ENCODE measurements at places on chromosomes 2 and 18.

GRCh38 chr2:211162911-211163310, 606.5 kb downstream of the CPS1 start:
- DNase-seq, result no peak

DNA sequence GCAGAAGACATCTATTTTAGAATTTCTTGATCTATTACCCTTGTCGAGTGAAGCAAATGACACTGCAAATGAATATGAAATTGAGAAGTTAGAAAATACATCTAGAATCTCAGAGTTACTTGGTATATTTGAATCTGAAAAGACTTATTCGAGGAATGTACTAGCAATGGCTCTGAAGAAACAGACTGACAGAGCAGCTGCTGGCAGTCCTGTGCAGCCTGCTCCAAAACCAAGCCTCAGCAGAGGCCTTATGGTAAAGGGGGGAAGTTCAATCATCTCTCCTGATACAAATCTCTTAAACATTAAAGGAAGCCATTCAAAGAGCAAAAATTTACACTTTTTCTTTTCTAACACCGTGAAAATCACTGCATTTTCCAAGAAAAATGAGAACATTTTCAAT, 370.4 kb downstream of the XIRP2 start:
- DNase-seq, result no peak

DNA sequence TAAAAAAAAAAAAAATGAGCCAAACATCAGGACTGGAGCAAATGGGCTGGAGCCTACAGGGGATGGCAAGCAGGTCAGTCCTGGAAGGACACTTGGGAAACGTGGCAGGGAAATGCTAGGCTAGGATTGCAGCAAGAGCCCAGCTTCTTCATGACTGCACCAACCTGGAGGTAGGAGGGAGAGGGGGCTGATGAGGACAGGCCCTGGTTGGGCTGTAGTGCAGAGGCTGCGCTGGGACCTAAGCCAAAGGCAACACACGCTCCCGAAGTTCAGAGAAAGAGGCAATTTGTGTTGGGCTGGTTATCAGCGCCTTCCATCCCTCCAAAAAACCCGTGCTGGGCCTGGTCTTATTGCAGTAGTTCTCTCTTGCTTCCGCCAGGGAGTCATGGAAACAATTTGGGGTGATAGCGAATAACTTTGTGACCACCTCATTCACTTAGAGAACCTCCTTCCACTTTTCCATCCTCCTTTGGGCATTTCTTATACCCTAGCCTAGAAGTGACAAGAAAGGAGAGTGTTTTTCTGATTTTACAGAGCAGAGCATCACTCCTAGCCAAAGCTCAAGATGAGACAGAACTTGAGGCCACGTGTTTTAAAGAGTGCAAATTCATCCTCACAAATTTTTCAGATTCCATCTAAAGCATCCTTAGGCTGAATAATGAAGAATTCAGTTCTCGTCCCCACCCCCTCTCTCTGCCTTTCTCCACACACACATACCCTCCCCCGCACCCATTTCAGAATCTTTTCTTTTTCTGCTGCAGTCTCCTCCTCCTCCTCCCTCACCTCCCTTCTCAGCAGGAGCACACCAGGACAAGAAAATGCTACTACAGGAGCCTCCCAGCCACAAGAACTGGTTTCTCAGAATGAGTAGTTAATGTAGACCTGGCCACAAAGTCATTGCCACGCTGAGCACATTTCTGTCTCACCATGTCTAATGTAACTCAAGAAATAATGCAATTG, 82.5 kb upstream of the STPG4 start:
- DNase-seq, result peak; percentile 92

GRCh38 chr18:12398625-12399024, 9.1 kb upstream of the PRELID3A start:
- no peak for DNase-seq

- no peak for DNase-seq
Measured at GRCh38 chr2:61125123-61125710, 36.8 kb upstream of the C2orf74 start.

- DNase-seq, result no peak
Measured at GRCh38 chr2:203562268-203562667, 27.2 kb upstream of the RAPH1 start.

- no peak for DNase-seq
Measured at GRCh38 chr2:21644266-21644665, 520.5 kb downstream of the TDRD15 start.

- DNase-seq, result no peak
Measured at GRCh38 chr2:148875387-148876051, 492 bp downstream of the KIF5C start.
